ENCODE measurements at places on chromosomes 11 and 22.

- no peak for DNase-seq
Observed at GRCh38 chr11:72921028-72921716, 107.0 kb downstream of the ATG16L2 start.

DNA sequence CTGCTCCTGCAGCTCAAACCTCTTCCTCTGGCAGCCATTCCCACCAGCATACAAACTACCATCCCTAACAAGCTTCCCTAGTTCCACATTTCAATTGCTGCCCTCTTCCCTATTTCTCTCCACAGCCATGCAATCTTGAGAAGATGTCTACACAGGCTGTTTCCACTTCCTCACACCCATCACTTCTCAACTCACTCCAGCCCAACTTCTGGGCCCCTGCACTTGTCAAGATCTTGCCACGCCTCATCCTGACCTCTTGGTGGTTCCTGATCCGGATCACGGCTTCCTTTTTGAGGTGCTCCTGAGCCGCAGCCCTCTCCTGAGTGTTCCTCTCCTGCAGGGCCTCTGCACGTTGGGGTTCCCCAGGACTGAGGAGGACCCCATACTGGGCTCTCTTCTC is 22.6 kb downstream of the RPL27A start:
- no peak for DNase-seq

GRCh38 chr22:46007848-46008261 is 30.9 kb upstream of the WNT7B start:
- DNase-seq: no peak

DNA sequence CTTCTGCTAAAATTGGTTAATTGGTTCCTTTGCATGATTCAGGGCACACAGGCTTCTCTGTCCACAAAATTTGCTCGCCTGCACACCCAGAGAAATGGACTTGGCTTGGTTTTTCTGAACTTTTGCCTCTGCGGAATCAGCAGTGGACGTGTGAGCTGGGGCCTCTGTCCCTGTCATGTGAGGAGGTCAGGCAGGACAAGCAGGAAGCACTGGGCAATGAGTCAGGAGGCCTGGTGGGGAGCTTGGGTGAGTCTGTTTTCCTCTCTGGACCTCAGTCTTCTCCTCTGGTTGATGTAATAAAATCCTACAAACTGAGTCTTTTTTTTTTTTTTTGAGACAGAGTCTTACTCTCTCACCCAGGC is 10.4 kb upstream of the CELSR1 start:
- DNase-seq: no peak

- DNase-seq: no peak
Observed at GRCh38 chr22:22366537-22366936, 122.0 kb downstream of the VPREB1 start.

DNA sequence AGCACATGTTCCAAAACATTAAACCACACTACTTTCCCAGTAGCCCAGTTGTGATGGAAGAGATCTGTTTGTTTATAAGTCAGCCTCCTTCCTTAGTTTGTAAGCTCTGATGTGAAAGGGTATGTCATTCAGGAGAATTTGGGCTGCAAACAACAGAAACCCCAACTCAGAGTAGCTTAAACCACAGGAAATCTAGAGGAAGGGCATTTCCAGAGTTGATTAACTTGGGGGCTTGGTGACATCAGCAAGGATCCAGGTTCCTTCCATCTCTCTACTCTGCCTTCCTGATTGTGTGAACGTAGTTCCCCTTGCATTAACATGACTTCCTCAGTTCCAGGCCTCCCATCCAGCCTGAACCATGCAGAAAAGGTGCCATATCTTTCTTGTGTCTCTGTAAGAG is 6.5 kb upstream of the FJX1 start:
- DNase-seq: no peak

GRCh38 chr11:134597452-134597851 is 185.4 kb upstream of the B3GAT1 start:
- no peak for DNase-seq

DNA sequence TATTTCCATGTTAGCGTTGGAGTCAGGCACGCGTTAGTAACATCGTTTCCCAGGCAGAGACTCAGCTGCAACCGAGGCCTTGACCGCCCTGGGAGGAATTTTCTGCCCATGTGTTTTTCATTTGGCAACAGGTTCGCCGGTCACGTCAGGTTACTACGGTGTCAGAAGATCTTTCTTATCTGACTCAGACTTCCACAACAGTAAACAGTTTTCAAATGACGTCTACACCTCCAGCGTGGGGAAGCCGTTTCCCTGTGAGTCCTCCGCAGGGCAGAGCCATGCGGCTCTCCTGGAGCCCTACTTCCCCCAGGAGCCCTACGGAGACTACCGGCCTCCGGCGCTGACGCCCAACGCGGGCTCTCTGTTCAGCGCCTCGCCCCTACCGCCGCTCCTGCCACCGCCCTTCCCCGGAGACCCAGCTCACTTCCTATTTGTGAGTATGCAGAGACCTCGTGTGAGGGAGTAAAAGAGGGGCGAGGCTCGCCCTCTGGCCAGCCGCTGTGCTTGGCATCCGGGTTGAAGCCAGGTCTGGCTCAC is 14.3 kb upstream of the POU2AF3 start:
- DNase-seq: no peak

DNA sequence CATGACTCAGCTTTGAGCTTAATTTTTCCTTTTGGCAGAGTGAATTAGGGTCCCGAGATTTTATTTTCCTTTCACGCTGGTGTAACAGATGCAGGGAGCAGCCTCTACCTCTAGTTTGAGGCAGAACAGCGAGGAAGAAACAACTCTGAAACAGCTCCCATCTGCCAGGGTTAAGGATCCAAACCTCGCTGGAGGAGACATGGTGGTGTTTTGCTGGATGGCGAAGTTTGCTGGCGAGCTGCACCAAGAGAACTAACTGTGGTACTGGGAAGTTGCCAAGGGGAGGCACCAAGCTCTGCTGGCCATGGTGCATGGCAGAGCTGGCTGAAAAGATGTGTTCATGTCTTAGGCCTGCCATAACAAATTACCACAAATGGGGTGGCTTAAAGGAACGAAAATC is 7.6 kb upstream of the ALKBH3 start:
- no peak for DNase-seq

- no peak for DNase-seq
Observed at GRCh38 chr11:25247336-25247735, 750.5 kb downstream of the LUZP2 start.

DNA sequence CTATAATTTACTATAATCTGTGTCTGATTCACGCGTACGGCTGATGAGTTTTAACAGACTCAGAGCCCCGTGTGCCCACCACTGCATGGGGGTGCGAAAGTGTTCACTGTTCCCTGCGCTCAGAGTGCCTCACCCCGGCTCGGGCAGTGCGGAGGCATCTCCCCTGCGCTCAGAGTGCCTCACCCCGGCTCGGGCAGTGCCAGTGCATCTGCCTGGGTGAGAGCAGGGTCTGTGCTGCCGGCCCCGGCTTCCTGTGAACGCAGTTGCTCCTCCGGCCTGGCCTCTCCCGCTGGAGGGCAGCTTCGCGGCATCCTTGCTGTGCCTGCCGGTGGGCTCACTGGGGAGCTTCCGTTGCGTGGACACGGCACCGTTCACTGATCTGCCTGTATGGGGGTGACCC is 14.2 kb downstream of the PTDSS2 start:
- DNase-seq: no peak

DNA sequence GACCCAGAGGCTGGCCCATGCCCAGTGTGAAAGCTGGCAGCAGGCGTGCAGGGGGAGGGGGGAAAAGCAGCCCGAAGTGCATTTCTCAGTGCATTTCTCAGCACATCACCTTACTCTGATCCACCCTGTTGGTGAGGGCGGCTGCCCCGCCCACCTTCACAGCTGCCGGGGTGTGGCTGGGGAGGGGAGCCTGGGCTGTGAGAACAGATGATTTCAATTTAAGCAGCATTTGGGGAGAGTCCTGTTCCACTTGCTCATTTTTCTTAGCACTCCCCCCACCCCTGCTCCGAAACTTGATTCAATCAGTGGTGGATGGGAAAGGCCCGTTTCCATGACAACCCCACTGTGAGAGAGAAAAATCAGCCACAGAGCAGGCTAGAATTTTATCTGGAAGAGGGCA is 84.8 kb downstream of the SNX19 start:
- DNase-seq: peak; percentile 2

- no peak for DNase-seq
Observed at GRCh38 chr11:24679821-24680351, 183.0 kb downstream of the LUZP2 start.

GRCh38 chr11:14676068-14676467 is 32.5 kb downstream of the PDE3B start:
- no peak for DNase-seq

- no peak for DNase-seq
Observed at GRCh38 chr22:39746600-39747262, 146.8 kb downstream of the ENTHD1 start.

GRCh38 chr11:83116015-83116641 is 40.8 kb upstream of the PCF11 start:
- no peak for DNase-seq

GRCh38 chr22:24162436-24162835 is 18.9 kb upstream of the SUSD2 start:
- no peak for DNase-seq

DNA sequence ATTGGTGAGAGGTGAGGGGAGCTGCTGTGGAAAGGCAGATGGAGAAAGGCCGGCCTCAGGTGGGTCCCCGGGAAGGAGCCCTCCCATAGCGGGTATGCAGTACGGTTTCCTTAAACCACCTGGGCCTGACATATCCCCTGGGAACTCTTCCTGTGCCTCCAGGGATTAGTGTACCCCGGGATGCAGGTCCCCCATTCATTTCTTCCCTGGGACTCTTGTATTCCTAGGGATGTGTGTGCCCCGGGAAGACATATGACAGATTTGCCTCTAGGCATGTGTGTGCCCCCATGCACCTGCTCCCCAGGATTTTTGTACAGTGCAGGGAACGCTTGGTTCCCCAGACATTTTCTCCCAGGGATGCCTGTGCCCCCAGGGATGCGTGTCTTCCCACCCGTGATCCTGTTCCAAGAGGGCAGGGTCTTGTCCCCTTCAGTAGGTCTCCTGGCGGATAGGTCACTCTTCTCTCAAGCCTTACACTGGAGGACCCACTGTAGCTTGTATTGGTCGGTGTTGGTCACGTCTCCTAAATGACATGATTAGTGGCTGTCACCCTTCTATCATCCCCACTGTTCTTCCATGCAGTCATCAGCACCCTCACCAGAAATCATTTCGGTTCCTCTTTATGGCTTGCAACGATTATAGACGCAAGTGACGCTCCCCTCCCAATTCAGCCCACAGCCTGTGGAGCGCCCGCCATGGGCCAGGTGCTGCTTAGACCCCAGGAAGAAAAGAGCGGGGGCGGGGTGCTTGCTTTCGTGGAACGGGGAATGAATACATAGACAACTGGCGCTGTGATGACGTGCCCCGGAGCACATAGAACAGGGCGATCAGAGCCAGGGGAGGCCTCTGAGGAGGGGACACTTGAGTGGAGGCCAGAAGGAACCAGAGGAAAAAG is 1.3 kb downstream of the PARVB start:
- no peak for DNase-seq

DNA sequence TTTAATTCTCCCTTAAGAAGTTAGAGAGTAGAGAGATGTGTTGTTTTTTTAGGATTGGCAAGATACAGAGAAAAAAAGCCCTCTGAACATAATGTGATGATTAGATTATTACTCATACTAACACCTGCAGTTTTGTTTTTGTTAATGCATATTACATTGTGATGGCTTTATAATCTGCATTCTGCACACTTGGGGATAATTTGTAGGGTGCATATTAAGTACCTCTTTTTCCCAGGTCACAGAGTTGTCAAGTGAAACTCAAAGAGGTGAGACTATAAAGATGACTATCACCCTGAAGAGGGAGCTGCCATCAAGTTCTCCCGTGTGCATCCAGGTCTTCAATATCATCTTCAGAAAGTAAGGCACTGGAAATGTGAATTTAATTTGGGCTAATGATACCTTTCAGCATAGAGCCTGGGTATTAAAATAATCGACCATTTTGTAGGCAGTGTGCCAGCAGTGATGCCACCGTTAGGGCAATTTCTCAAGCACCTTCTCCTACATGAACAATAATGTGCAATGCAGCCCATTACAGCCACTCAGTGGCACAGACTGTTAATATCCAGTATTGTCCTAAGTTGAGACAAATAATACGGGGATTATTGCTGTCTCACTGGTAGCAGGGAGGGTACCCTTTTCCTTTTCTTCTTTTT is 16.2 kb downstream of the PIWIL4 start:
- no peak for DNase-seq

GRCh38 chr11:39745401-39745800 is 1714.1 kb downstream of the LRRC4C start:
- DNase-seq: no peak

- DNase-seq: no peak
Observed at GRCh38 chr11:12735262-12735661, 61.0 kb downstream of the TEAD1 start.

DNA sequence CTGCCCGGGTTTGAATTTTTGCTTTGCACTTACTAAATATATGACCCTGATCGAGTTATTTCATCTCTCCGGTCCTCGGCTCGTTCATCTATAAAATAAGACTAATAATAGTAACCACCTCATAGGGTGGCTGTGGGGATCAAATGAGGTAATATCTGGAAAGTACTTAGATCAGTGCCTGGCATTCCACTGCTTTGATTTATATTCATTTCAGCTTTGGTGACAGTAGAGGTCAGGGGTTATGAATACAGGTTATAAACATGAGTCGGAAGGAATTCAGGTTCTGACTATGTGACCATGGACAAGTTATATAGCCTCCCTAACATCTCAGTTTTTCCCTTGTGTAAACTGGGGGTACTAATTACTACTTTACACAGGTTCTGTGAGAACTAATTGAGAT is 2.9 kb upstream of the TEAD1 start:
- DNase-seq: no peak

DNA sequence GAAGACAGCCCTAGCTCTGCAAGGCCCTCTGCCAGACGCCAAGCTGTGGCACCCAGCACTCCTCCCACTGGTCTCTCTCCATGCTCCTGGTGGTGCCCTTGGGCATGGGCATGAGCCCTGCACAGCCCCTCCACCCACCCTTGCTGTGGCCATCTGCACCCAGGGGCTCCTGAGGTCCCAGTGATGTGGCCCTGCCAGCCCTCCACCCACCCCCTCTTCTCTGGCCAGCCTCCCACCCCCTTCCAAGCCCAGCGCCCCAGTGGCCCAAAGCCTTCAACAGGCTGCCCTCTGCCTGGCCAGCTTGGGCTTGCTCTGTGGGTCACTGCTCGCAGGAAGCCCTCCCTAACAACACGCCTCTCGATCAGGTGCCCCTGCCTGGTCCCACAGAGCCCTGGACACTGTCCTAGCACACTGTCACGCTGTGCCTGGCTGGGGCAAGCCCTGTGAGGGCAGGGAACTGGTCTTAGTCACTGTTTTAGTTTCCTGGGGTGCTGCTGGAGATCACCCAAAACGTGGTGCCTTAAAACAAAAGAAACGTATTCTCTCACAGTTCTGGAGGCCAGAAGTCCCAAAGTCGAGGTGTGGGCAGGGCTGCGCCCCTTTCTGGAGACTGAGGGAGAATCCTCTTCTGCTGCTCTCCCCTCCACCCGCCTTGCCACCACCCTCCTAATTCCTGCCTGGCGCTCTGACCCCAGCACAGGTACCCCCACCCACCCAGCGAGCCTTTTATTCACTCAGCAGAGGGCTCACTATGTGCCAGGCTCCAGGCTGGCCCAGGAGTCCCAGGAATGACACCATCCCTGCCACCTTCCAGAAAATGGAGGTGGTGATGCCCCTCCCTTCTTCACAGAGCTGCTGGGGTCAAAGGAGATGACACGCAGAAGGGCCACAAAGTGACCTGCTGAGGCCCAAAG is 14.7 kb downstream of the SULT4A1 start:
- DNase-seq: no peak

Measured in thymus (tissue), 14 donors.